ENCODE measurements at places on chromosomes 4 and X. TPM values are rescaled to one million over a fixed set of nuclear protein-coding genes. Genes with fewer than 3 reads are reported as not detected.

DNA sequence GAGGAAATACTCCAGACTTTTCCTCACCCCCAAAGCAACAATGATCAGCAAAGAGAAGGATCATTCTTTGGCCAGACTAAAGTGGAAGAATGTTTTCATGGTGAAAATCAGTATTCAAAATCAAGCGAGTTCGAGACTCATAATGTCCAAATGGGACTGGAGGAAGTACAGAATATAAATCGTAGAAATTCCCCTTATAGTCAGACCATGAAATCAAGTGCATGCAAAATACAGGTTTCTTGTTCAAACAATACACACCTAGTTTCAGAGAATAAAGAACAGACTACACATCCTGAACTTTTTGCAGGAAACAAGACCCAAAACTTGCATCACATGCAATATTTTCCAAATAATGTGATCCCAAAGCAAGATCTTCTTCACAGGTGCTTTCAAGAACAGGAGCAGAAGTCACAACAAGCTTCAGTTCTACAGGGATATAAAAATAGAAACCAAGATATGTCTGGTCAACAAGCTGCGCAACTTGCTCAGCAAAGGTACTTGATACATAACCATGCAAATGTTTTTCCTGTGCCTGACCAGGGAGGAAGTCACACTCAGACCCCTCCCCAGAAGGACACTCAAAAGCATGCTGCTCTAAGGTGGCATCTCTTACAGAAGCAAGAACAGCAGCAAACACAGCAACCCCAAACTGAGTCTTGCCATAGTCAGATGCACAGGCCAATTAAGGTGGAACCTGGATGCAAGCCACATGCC, 89.7 kb downstream of the TET2 start:
- no peak for DNase-seq

DNA sequence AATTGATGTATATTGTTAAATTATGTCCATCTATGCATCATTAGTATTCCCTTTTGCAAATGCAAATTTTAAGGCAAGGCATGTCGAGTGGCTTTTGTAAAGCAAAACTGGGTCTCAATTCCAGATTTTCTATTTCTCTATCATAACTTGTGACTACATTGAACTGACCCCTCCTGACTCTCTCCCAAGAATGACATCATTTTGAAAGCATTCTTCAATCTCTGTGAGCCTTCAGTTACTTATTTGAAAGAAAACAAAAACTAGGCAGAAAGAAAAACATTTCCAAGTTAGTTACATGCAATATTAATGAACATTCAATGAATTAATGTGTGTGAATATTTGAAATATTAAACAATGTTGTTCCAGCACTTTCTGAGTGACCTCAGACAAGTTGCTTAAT, 314.3 kb upstream of the CLNK start:
- no peak for DNase-seq

- no peak for DNase-seq
These were observed 417.4 kb downstream of the CCSER1 start for GRCh38 chr4:90544532-90545045.

The PARM1 gene
- not detected for total RNA-seq

The IBSP gene
- not detected for total RNA-seq

- no peak for DNase-seq
These were observed 112.1 kb upstream of the ARSJ start for GRCh38 chr4:114091546-114091945.

- DNase-seq: peak; percentile 13
These were observed 2.1 kb upstream of the ZMYM3 start for GRCh38 chrX:71256051-71256450.

DNA sequence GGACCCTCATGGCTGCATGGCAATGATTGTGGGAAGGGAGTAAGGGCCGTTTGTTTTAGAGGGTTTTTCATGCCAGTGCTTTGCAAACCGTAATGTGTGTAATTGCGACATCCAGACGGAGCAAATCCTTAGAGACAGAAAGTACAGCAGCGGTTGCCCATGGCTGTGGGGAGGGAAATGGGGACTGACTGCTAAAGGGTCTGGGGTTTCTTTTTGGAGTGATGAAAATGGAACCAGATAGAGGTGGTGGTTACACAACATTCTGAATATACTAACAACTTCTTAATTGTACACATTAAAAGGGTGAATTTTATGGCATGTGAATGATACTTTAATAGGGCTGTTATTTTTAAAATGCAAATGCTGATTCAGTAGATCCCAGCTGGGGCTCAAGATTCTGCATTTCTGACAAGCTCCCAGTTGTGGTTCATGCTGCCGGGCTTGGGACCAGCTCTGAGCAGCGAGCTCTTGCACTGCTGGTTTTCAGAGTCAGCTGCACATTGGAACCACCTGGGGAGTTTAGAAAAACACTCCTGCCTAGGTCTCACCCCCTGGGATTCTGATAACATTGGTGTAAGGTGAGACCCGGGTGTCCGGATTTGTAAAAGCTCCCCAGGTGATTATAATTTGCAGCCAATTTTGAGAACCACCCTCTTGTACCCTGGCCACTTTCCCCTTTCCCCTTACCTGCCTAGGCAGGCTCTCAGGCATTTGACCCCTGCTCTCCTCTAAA, 47.7 kb downstream of the PRPS1 start:
- DNase-seq: no peak

DNA sequence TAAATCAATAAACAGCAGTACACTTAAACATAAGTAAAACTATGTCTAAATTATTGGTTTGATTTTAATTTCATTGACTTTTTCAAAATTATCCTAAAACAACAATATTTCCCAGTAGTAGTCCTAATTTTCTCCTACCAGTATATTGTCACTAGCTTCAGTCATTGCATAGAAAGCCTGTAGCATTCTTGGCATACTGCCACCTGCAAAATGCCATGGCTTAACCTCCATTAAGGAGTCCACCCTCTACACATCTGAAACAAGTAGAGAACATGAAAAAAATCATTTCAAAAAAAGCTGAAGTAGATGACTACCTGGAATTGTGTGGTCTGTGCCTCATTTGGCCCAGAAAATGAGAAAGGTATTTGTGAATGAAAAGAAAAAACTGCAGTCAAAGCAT, 348.5 kb downstream of the INPP4B start:
- DNase-seq: no peak

GRCh38 chr4:1499465-1499864, 93.2 kb upstream of the NKX1-1 start:
- no peak for DNase-seq

DNA sequence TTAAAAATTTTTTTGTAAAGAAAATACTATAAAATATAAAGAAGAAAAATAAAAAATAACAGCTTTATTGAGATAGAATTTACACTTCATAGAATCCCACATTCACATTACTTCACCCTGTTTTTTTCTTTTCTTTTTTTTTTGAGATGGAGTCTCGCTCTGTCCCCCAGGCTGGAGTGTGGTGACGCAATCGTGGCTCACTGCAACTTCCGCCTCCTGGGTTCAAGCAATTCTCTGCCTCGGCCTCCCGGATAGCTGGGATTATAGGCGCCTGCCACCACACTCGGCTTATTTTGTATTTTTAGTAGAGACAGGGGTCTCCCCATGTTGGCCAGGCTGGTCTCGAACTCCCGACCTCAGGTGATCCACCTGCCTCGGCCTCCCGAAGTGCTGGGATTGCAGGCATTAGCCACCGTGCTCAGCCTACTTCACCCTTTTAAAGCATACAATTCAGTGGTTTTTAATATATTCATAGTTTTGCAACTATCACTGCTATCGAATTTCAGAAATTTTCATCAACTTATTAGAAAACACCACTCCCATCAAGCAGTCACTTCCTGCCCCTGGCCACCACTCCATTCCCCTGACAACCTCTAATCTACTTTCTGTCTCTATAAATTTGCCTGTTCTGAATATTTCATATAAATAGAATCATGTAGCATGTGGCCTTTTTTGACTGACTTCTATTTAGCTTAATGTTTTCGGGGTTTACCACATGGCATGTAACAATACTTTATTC, 48.7 kb downstream of the TMEM131L start:
- no peak for DNase-seq

DNA sequence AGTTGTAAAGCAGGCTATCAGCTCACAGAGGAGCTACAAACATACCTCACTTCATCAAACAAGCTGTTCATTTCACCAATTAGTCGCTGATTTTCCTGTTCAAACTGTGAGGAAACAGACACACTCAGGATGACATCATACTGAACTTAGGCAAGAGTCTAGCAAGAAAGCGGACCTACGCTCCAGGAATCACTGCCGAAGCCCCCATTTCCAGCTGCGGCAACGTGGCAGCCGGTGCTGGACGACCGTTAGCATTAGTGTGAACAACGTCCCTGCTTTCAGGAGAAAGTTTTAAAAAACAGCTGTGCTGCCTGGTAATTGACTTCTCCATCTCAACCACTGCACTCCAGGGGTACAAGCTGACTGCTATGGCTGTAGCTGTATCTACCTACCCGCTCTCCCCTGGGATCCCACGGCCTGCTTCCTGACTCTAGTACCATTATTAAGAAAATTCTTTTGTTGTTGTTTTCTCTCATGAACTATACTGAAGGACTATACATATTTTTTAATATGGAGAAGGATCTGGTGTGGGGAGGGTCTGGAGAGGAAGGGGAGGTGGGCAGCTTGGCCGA, 38.3 kb downstream of the NSG1 start:
- DNase-seq: peak; percentile 47

DNA sequence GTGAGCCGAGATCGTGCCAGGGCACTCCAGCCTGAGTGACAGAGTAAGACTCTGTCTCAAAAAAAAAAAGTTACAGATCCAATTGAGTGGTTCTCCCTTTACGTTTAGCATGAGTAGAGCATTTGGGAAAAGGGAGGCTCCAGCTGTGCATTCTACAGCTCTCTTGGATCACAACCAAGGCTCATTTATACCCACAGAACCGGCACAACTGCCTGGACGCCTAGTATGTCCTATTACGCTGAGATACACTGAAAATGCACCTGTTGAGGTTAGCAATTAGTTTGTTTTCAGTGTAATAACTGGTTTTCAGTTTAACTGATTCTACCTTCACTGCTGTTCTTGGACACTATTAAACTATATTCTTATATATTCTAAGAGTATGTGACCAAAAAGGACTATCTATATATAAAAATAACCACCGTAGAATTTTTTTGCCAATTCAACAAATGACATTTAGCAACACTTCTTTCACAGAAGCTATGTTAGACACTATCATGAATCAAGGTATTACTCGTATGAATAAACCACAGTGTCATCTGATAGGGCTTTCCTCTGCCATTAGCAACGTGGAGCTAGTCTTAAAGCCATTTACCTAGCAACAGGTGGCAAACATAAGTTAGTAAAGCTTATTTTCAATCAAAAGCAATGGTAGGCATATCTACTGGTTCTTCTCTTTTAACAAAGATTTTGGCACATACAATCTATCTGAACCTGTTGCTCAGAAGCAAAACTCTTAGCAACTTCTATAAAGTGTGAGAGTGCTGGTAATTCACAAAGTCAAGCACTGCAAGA, 3.6 kb downstream of the OTUD4 start:
- DNase-seq: peak; percentile 32

DNA sequence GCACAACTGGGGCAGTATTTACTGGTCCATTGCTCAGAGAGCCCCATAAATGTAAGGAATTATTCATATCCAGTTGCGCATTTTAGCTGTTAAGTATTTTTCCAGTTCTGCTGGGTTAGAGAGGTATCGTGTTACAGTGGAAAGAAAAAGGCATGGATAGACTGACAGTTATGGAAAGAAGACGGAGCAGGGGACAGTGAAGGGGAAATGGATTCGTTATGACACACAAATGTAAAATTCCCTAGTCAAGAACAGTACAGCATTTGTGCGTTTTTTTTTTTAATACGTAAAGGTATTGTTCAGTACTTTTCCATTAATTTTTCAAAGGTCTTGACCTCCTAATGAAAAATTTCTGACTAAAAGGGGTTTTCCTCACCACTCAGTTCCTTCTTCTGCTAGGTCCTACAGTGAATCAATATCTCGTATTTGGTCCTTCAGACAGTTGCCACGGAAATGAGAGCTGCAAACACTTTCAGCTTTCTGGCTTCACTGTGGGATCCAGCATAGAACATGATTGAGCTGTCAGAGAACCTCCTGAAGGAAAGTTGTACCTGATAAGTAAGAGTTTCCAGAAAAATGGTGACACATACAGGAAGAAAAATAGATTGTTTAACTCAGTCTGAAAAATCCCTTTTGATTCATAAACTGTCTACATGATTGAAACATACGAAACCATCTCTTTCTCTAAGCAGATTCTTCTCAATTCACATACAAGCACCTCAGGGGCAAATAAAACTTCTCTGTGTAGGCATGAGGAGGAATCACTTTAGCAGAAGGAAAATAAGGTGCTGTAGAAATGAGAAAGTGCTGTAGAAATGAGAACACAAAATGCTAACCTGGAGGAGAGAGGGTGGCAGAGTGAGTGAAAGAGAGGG, 21.8 kb upstream of the BBS12 start:
- DNase-seq: peak; percentile 22

The ADH6 gene
- not detected for total RNA-seq

The RS1 gene
- not detected for total RNA-seq

DNA sequence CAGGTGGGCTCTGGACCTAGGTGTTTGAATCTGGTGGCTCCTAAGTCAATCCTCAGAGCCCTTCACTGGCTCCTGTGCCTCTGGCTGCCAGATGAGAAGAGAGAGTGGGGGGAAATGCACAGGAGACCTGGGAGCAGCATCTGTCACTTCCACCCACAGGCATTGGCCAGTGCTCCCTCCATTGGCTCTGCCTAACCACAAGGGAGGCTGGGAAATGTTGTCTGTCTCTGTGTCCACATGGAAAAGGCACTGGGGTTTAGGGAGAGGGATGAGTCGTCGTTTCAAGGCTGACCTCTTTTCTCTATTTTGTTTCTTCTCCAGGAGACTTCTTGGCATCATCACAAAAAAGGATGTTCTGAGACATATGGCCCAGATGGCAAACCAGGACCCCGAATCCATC, 76.4 kb downstream of the CLCN4 start:
- DNase-seq: no peak

The TRIM61 gene
- total RNA-seq: 1.1 TPM

The IGFBP7 gene
- 92.9 TPM for total RNA-seq

The GAGE12E gene
- total RNA-seq: not detected

GRCh38 chrX:109384699-109385098, 97.2 kb downstream of the GUCY2F start:
- no peak for DNase-seq

- DNase-seq: no peak
These were observed 295.2 kb upstream of the AGA start for GRCh38 chr4:177737387-177737940.

The SH3D19 gene
- 13.2 TPM for total RNA-seq

GRCh38 chr4:3302173-3302785, 9.5 kb downstream of the RGS12 start:
- no peak for DNase-seq
